ENCODE measurements at places on chromosomes 6 and 20. TPM values are rescaled to one million over a fixed set of nuclear protein-coding genes. Genes with fewer than 3 reads are reported as not detected.

Gene COL19A1
- total RNA-seq, result not detected

Gene UNC5CL
- 1.1 TPM for total RNA-seq

Gene ERVFRD-1
- total RNA-seq, result not detected

Gene HLA-DOA
- total RNA-seq, result under 0.01 TPM

Gene GPR6
- not detected for total RNA-seq

Gene FAM83C
- not detected for total RNA-seq

Gene IRF4
- total RNA-seq, result 0.25 TPM

Gene NR2E1
- not detected for total RNA-seq

Gene ZNF184
- 3.3 TPM for total RNA-seq

Gene RHAG
- total RNA-seq, result not detected

Gene ATP5F1E
- 16.9 TPM for total RNA-seq

Gene TUBB
- 856 TPM for total RNA-seq

Gene CRISP2
- total RNA-seq, result under 0.01 TPM

Gene CDYL
- 12.1 TPM for total RNA-seq

Gene TCF21
- total RNA-seq, result 4.7 TPM

Gene IL17F
- total RNA-seq, result not detected

Gene LHFPL5
- total RNA-seq, result 0.13 TPM

Gene DEFB114
- total RNA-seq, result not detected

Gene SLC23A2
- total RNA-seq, result 12.9 TPM

Gene ZC3H12D
- total RNA-seq, result not detected

Gene NHSL1
- 11.8 TPM for total RNA-seq

Gene ADGRF5
- total RNA-seq, result under 0.01 TPM

Gene ATP6V1G2
- 0.98 TPM for total RNA-seq

Gene PPP1R14C
- 11.9 TPM for total RNA-seq

Gene SOX18
- total RNA-seq, result not detected

Gene TSBP1
- not detected for total RNA-seq

Gene HEBP2
- 18.6 TPM for total RNA-seq

Gene CTAGE9
- not detected for total RNA-seq

Gene MYLK2
- 0.76 TPM for total RNA-seq

Gene DNPH1
- 90.3 TPM for total RNA-seq

Gene PCSK2
- not detected for total RNA-seq

Gene RIPPLY2
- not detected for total RNA-seq

Gene TMC2
- total RNA-seq, result not detected

Gene LTB
- 2.0 TPM for total RNA-seq

Gene FBXO9
- total RNA-seq, result 24.1 TPM

Gene RAD21L1
- not detected for total RNA-seq

Gene CLIC5
- 0.49 TPM for total RNA-seq

Gene ZBTB46
- total RNA-seq, result 5.6 TPM

Gene PRKN
- total RNA-seq, result 4.4 TPM

Gene TMEM217
- total RNA-seq, result 0.89 TPM

Gene HAO1
- total RNA-seq, result not detected

Data from mesangial cell (primary cell).